RWPE2 (cell line): ENCODE measurements at places on chromosomes 6 and 20.

GRCh38 chr20:53831228-53831627 is 237.6 kb upstream of the ZNF217 start:
- DNase-seq, result no peak

GRCh38 chr20:50930139-50930975 is 880 bp downstream of the ADNP start:
- peak; percentile 76 for DNase-seq

DNA sequence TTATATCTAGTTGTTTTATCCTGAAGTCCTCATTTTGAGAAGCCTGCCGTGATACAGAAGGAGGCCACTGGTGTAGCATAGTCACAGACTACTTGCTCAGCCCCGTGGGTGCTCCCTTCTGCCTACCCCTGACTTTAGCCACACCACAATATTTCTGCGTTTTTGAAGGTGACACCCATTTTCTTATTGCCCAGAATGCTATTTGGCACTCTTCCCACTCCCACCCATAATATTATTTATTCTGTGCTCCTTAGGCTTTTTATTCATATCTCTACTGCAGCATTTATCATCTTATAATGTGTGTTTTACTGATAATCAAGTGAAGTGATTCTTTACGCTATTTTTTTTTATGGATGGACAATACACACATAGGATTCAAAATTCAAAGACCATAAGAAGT is 107.3 kb downstream of the OR2B2 start:
- DNase-seq, result no peak

GRCh38 chr20:13442986-13443385 is 195.7 kb downstream of the TASP1 start:
- DNase-seq, result no peak

- DNase-seq, result no peak
Measured at GRCh38 chr6:111926731-111927302, 53.6 kb upstream of the FYN start.

GRCh38 chr6:11992086-11992485 is 20.0 kb upstream of the HIVEP1 start:
- DNase-seq, result no peak

DNA sequence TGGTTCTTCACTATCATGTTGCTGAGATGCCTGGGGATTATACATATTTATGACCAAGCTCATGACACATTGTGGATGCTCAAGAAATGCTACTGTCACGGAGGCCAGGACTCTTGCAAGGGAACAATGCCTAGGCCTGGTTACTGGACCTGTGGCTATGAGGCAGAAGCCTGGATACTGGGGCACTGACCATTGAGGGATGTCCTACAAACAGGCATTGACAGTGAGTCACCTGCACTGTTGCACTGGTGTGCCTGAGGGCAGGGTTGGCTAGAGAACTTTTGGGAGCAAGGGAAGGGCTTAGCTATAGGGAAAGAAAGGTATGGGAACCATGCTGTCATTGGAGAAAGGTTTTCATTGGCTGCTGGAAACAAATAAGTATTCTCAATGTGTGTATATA is 313.1 kb upstream of the SUPT3H start:
- DNase-seq, result no peak

- DNase-seq, result no peak
Measured at GRCh38 chr6:45422503-45423110, 44.9 kb upstream of the SUPT3H start.

- DNase-seq, result peak; percentile 45
Measured at GRCh38 chr20:47484303-47484702, 17.4 kb upstream of the NCOA3 start.

GRCh38 chr6:103042336-103042735 is 1648.8 kb downstream of the GRIK2 start:
- DNase-seq, result no peak

DNA sequence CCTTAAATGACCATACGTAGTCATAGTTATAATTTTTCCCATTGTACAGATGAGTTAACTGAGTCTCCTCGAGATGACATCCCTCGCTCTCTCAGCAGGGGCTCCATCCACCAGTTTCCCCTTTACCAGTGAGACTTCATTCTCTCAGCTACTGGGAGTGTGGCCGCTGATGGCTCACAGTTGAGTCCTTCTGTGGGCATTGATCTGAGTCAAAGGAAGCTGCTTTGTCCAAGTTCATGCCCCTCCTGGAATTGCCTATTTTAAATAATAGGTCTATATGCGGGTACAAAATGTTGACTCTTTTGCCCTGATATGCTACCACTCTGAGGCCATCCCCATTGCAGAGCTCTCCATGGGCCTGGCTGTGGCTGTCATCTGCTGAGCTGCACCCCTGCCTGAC is 14.8 kb upstream of the CST1 start:
- no peak for DNase-seq

DNA sequence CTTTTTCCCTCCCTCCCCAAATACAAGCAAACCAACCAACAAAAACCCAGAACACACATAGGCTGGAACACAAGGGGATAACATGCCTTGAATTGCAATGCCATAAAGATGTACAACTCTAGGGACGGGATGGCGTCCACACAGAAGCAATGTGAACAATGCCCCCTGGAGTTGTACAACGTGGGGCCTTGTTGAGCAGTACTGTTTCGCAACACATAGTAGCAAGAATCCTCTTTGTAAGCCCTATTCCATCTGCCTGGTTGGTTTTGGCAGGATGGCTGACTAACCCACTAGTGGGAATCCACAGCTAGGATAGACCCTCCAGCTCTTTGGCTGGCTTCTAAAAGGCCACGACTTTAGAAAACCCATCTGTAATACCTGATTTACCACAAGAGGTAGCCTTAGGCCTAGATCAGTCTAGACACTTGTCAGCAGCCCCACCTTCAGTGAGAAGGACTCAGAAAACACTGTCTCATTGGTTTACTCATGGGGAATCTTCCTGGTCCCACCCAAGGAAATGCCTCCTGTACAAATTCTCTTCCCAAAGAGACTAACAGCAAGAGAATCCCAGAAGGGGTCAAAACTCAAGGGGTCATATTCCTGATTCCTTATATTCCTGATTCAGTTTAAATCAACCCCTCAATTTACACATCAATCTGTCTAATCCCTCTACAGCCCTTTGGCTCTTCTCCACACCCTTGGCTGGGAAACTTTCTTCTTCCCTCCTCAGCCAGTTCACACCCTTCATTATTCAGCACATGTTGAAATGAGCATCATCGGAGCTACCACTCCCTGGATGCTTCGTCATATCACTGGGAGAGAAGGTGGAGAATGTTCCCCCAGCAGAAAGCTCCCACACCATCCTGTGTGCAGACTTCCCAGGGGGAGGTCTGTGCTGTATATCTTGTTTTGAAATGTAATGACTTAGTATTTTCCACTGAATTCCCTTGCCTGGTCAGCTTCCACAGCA is 622.4 kb upstream of the FLRT3 start:
- DNase-seq, result no peak

- peak; percentile 75 for DNase-seq
Measured at GRCh38 chr20:38203337-38203980, 38.4 kb upstream of the TGM2 start.

- no peak for DNase-seq
Measured at GRCh38 chr6:139336488-139336887, 38.0 kb downstream of the CITED2 start.

GRCh38 chr20:48843057-48843806 is 15.4 kb upstream of the PREX1 start:
- DNase-seq, result no peak

DNA sequence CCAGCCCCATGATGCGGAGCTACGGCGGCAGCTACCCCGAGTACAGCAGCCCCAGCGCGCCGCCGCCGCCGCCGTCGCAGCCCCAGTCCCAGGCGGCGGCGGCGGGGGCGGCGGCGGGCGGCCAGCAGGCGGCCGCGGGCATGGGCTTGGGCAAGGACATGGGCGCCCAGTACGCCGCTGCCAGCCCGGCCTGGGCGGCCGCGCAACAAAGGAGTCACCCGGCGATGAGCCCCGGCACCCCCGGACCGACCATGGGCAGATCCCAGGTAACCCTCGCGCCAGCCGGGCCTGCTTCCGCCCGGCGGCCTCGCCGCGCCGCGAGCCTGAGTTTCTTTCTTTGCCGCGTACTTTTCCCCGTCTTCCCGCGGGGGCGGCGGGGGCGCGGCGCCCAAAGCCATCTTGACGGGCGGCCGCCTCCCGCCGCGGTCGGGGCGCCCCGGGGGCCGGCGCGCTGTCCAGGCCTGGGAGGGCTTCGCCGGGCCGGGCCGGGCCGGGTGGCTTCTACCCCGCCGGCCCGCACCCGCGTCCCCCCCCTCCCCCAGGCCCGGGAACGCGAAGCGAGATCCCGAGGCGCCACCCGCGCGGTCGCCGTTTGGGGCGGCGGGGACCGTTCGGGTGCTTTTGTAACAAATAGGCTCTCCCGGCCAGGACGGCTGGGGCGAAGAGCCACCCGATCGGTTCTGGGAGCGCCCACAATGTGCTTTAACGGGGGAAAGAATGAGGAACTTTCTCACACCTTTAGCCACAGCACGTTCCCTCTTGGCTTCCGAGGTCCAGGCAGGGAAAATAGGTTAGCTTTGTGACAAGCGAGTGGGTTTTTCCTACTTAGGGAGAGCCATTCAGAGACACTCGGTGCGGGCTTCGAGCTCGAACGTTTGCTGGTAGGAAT is 2.3 kb downstream of the ARID1B start:
- no peak for DNase-seq

- no peak for DNase-seq
Measured at GRCh38 chr6:5763407-5763806, 243.3 kb downstream of the NRN1 start.

GRCh38 chr20:16352321-16352720 is 220.9 kb downstream of the KIF16B start:
- no peak for DNase-seq

DNA sequence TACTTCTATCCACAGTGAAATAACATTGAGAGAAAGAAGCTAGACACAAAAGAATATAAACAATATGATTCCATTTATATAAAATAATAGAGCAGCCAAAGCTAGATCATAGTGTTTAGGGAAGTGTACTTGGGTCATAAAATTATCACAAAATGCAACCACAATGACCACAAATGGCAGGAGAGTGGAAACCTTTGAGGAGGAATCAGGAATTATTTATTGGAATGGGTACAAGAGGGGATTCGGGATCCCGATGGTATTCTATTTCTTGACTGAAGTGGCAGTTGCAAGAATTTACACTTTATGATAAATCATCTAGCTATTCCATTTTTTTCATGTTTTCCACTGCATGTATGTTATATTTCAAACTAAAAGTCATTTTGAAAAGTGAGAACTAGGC is 76.1 kb downstream of the IPCEF1 start:
- no peak for DNase-seq

DNA sequence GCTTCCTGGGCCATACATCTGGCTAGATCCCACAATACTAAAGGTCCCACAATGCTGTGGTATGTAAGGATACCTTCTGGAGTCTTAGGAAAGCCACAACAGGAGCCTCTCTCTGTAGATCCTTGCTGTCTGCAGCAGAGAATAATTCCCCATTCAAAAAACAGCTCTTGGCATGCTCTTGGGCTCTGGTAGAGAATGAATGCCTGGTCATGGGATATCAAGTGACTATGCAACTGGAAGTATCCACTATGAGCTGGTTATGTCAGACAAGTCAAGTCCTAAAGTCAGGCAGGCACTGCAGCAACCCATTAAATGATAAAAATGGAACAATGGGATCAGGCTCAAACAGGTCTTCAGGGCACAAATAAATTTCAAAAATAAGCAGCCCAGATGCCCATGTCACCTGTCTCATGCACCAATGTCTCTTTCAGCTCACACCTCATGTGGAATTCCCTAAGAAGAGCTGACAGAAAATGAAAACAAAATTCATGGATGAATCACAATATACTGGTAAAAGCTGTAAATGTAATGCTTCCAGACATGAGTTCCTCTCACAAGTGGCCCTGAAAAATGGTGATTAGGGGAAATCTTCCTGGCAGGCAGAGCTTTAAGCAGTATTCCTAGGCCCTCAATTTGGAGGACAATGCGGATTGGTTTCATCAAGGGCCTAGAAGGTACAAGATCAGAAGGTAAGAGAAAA is 4.3 kb downstream of the AK9 start:
- no peak for DNase-seq

DNA sequence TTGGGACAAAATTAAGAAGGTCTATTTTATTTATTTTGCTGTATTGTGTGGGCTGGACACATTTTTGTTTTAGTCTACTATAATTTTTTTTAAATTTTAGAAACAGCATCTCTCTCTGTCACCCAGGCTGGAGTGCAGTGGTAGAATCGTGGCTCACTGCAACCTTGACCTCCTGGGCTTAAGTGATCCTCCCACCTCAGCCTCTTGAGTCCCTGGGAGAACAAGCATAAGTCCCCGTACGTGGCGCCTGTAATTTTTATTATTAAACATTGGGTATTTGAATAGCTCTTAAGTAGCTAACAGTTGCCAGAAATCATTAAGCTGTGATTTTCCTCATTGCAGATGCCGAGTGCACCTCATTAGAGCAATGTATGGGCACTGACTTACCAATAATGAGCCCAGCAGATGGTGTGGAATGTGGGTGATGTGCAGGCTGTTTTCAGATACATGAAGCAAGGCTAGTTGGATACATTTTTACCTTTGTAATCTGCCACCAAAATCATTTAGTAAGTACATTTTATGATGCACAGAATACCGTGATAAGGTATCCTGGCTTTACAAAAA is 10.3 kb upstream of the MAS1 start:
- no peak for DNase-seq

- no peak for DNase-seq
Measured at GRCh38 chr6:13488015-13488895, 855 bp upstream of the GFOD1 start.

GRCh38 chr6:25277386-25277785 is 1.8 kb upstream of the CARMIL1 start:
- no peak for DNase-seq
